ENCODE measurements at places on chromosomes 7 and 10.

GRCh38 chr7:127885843-127886242, 145.4 kb downstream of the LRRC4 start:
- DNase-seq: peak; percentile 11

DNA sequence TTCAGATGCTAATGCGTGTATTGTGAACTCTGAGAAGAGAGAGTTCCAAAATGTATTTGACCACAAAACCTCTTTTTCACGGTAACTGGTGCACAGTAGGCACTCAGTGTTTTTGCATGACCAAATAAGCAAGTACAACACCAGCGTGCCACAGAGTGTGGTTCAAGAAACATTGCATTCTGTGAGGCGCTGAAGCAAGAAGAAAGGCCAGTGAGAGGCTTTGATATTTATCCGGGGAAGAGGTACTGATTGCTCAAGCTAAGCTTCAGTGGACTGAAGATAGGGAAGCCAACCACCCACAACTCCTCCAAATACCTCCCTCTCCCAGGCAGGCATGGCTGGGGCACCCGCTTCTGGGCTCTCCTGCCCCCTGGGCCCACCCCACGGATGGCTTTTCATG, 611.2 kb downstream of the SDK1 start:
- DNase-seq: no peak

DNA sequence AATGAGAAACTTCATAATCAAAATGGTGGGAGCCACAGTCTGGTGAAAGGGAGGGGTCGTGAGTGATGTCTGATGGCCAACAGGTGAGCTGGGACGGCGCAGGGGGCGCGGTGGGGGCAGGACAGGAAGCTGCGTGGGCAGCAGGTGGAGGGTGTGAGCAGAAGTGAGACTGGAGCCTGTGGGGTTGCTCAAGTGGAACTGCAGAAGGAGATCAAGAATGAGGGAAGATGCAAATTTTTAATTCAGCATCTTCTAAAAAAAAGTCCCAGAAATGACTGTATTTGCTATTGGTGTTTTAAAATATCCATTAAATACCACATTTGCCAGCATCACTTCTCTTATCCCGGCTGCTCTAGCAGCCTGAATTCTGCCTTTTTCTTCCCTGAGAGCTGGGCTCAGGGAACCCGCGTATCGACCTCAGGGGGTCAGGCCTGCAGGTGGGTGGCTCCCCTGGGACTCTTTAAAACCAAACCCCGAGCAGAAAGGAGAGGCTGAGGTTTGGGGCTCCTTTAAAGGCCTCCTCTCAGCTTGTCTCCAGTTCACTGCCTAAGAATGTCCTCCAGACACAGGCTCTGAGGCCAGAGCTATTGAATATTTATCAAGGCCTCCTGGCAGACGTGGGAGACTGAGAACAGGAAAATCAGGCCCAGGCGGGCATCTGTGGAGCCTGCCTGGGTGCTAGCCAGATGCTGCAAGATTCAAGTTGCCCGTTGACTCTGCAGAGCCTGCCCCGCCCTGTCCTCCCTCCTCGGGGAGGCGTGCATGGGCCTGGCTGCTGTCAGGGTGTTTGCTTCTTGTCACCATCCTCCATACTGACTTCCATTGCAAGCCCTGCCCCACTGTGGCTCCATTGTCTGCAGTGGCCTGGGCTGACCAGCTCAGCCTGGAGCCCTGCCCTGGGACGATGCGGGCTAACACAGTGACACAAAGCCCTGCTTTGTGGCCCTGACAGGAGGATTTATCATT, 53.9 kb downstream of the SYPL1 start:
- DNase-seq: no peak

DNA sequence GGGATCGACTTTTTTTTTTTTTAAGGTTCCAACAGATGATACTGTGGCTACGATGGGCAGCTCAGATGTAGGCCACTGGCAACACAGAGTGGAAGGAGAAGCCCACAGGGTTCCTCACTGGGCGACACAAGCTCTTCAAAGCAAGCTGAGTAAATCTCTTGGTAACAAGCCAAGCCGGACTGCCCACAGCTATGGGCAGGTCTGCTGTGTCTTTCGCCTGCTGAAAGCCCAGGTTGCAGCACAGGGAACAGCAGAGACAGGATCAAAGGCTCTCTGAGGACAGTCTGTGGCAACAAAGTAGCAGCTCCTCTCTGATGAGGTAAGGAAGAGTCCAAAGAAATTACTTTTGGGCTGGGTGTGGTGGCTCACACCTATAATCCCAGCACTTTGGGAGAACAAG, 83.6 kb downstream of the KCNMA1 start:
- DNase-seq: no peak

- no peak for DNase-seq
Measured at GRCh38 chr7:96539471-96539870, 170.2 kb downstream of the SEM1 start.

DNA sequence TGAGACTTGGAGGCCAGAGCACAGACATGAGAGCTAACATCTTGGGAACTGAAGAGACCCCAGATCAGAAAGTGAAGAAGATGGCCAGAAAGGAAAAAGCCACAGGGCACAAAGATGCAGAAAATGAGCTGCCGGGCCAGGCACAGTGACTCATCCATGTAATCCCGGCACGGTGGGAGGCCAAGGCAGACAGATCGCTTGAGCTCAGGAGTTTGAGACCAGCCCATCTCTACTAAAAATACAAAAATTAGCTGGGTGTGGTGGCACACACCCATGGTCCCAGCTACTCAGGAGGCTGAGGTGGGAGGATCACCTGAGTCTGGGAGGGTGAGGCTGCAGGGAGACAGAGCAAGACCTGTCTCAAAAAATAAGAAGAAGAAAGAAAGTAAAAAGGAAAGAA, 81.4 kb upstream of the MGMT start:
- no peak for DNase-seq

DNA sequence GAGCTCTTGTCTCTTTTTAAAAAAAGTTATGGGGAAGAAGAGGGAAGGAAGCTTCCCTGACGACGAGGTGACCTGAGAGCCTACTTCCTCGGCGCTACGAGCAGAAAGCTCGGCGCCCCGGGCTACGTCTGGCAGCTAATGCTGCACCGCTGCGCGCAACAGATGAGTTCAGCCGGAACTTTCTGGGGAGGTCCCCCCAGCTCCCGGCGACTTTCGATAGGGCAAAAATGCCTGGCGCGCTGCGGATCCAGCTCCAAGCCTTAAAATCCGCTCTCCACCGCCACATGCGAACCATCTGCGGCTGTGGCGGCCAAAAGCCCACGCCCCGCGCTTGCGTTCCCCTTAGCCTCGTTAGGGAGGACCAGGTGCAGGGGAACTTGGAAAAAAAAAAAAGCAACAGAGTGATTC, 621 bp downstream of the P4HA1 start:
- no peak for DNase-seq

DNA sequence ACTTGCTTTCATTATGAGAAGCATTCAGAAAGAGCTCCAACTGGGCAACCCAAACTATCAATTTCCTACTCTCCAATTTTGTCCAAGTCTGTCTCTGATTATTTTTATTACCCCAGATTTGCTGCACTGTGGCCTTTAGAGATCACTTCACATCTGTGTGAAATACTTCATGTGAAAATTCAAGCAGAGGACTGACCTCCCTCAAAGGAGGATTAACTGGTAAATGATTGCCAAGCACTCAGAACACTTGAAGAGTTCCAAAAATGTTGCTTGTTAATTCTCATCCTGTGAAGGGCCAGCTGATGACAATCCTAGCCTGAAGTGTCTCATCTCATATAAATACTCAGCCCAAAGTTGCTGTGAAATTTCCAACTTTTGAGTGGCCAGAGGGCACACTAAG, 182.8 kb upstream of the DGKB start:
- no peak for DNase-seq

DNA sequence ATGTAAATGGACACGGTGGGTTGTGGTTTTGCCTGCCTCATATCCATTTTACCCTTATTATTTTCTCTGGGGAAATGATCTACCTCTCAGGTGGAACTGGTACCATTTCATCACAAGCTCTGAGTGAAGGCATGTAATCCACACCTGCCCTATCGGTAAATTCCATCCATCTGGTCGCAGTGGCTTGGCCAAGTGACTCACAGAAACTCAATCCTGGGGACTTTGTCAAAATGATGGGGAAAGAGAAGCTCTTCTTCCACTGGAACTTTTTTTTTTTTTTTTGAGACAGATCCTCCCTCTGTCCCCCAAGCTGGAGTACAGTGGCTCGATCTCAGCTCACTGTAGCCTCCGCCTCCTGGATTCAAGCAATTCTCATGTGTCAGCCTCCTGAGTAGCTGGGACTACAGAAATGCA, 48.2 kb upstream of the ANKRD1 start:
- no peak for DNase-seq

DNA sequence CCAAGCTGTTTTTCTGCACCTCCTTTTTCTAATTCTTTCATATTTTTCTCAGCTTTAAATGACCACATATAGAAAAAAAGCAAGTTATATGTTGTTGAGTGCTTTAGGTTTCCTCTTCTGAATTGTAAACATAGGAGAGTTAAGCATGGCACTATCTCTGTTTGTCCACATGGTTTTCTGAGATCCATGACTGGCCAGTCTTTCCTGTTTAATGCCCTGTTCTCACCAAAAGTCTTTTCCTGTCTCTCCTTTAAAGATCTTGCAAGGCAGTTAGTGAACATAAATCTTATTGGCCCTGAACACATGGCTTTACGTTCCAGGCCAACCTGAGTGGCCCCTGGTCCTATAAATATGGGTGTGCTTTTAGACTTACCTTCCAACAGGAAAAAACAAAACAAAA, 19.4 kb downstream of the TRPV5 start:
- no peak for DNase-seq

DNA sequence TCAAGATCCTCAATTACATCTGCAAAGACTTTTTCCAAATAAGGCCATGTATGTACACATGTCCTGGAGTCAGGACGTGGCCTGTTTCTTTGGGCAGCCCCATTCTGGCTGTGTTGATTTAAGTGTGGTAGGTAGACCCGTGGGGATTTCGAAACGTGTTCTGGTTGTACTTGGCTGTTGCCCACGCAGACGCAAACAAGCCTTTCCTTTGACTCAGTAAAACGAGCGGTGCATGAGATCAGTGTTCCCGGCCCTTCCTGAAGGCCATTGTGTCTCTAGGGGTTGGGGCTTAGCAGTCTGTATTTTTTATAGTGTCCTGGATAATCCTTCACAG, 64.8 kb upstream of the DNAJB6 start:
- peak; percentile 88 for DNase-seq

GRCh38 chr10:6123532-6123931, 34.7 kb downstream of the RBM17 start:
- no peak for DNase-seq

DNA sequence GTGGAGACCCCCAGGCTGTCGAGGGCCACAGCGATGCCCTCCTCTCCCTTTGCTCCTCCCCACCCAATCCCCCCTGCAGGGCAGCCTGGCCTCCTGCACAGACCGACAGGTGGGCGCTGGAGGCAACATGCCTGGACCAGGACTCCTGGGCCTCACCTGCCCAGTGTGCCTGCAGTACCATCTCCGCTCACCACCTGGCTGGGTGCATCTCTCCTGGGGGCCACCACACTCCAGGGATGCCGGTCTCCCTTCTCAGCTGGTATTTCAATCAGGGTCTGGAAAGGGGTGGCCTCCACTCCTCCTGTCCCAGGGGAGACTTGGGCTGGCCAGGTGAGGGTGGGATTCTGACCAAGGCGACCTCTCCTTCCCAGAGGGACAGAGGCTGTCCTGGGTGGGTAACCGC, 17.2 kb upstream of the CFAP46 start:
- no peak for DNase-seq

DNA sequence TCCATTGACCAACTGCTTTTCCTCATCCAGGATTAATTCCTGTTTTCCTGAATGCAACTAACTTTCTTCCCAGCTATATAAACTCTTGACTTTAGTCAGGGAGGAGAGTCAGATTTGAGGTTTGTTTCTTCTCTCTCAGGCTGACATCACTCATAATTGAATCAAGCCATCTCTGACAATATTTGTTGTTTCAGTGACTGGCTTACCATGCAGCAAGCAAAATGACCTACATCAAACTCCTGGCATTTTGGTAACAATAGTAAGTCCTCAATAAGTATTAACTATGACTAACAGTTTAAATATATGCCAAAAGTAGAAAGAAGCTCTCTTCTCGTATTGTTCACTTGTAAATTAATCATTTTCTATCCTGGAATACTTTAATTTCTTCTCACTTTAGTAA, 625.7 kb upstream of the KCND2 start:
- DNase-seq: no peak

DNA sequence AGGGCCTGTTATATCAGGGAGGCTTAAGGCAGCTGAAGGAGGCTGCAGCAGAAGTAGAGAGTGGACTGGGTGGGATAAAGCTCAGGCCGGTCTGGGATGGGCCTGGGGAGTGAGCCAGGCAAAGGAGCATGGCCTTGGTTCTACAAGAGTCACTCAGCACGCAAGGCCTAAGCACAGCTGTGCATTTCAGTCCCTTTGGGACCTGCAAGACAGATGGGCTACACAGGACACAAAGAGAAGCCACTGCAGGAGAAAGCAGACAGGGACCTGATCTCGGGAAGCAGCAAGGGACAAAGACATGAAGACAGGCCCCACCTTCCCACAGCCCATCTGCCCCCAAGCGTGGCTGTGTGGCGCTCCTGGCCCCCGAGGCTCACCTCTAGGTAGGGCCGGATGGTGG, 29.4 kb downstream of the RRP12 start:
- DNase-seq: no peak

DNA sequence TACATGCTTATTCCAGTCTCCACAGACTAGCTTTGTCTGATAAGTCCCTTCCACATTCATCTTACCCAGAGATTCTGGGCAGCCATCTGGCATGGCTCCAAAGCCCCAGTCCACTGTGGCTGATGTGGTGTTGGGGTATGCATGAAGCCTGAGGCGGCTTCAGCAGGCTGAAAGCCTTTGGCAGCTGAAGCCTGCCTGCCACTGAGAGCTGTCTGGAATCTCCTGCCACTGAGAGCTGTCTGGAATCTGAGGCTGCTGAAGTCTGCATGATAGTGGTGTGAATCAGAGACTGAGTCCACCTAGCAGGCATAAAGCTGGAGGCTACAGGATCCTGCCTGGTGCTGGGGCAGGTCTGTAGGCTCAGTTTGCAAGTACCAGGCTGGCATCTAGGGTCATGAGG, 87.1 kb downstream of the DYNC1I1 start:
- no peak for DNase-seq

- no peak for DNase-seq
Measured at GRCh38 chr7:106823631-106824030, 41.5 kb upstream of the PIK3CG start.

GRCh38 chr10:63713191-63714144, 192.3 kb downstream of the REEP3 start:
- DNase-seq: no peak

DNA sequence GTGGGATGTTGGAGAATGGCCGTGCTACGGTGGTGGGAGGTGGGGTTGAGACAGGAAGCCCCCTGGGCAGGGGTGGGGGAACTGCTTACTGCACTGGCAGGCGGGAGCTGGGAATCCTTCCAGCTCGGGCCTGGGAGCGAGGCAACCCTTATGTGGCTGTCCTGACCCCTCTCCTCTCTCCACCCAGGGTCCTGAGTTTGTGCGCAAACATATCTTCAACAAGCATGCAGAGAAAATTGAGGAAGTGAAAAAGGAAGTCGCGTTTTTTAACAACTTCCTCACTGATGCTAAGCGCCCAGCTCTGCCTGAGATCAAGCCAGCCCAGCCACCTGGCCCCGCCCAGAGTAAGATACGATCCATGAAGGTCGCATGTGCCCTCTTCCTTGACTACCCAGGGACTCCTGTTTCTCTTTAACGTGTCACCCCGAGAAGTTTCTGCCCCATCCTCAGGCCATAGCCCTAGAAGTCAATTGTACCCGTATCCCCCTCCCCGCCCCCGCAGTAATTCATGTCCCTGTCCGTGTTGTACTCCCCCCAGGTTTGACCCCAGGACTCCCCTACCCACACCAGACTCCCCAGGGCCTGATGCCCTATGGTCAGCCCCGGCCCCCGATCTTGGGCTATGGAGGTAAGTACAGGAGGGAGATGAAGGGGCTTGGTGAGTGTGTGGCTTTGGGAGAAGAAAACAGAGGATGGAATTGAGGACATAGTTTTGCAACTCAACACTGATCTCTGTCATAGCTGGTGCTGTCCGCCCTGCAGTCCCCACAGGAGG, 1.8 kb downstream of the UFSP1 start:
- DNase-seq: no peak
